B cell (primary cell): ENCODE measurements at places on chromosomes 12 and 14.
A peak's percentile ranks its signal among the peaks of the same experiment; 100 is the strongest.

DNA sequence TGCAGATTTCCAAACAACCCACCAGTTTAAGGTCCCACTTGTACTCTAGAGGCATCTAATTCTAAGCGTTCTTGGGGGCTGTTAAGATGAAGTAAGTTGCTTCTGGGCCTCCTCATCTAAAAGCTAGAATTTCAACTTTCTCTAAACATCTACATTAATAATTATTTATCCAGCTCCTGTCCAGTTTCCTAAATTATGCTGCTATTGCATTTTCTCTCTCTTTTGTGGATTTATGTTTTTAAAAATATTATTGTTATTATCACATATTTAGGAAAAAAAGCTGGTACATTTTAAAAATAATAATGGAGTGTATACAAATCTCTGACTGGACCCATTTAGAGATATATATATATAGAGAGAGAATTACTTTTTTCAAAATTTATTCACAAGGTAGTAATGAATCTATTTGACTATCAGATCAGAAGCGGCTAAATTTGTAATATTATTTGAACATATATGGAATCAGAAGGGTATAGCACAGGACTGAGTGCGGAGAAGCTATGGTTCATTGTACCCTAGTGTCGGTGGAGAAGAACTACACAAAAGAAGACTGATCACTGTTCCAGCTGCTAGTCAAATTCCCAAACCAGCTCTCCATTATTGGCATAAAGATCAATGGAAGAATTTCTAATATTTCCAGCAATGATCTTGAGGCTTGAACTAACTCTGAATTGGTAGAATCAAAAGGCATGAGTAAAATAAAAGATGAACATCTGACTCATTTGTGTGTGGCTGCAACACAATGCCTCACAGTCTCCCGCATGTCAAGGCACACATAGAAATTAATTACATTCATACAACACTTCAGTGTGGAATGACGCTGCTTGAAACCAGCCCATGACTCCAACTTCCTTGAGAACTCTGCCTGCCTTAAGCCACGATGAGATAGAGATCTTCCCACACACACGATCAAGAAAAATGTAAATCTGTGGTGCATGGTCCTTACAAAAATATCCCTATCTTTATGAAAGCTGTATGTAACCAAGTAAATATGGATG is 433.4 kb upstream of the OR4E1 start:
- no peak for DNase-seq

DNA sequence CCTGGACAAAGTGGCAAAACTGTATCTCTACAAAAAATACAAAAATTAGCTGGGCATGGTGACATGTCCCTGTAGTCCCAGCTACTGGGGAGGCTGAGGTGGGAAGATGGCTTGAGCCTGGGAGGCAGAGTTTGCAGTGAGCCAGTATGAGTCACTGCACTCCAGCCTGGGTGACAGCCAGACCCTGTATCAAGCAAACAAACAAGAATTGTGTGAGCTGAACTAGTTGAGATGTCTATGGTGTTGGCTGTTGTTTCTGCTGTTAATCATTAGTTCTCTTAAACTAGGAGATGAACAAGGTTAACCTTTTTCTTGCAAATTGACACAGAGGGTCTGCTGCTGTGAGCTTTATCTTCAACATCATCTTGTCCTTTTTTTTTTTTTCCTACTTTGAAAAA is 23.6 kb downstream of the RASSF3 start:
- no peak for DNase-seq

GRCh38 chr12:124764451-124764850 is 99.2 kb downstream of the SCARB1 start:
- DNase-seq, result peak; percentile 37

DNA sequence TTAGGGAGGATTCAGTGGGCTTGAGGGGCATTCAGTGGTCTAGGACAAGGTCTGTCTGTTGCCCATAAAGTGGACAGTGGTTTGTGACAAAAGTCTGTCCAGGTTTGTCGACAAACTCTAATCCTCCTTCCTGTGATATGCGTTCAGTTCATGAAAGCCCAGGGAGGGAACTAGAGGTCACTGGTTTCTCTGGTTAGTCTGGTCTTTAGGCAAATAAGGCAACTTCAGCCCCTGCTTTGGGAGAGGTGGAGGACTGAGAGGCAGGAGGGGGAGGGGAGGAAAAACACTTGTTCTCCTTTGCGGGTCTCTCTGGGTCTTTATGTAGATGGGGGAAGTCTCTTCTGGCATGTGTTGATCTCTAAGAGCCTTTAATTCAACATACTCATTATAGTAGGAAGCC is 235.1 kb upstream of the PWP1 start:
- no peak for DNase-seq

DNA sequence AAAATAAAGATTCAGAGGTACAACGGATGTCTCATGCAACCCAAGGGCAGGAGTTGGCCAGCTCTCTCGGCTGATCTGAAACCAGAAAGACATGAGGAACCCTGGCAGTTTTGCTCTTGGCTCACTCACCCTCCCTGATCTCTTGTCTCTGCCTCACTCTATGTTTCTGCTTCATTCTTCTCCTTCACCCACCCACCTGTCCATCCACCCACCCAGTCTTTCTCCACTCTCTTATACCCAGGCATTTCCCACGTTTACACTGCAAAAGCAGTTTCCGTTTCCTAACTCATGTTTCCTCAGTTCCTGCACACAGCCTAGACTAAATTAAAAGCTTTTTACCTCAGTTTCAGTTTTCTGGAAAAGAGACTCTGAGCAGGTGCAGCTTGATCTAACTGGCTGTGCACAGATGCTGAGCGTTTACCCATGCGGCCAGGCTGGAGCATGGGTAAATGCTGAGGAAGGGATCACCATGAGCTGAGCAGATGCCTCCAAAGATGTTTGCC is 157.6 kb downstream of the PRKCH start:
- DNase-seq, result peak; percentile 50

DNA sequence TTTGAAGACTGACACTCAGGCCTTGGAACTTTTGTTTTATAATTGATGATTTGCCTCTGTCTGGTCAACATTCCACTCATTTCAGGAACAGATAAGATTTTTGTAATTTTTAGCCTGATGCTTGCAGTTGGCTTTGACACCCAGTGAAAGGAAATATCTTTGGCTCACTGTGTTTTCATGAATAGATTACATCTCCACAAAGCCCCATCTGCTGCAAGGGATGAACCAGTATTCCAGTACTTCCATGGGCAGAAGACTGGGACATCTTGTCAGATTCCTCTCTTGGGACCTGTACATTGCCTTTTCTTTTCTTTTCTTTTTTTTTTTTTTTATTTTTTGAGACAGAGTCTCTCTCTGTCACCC is 28.4 kb downstream of the GSG1 start:
- no peak for DNase-seq

DNA sequence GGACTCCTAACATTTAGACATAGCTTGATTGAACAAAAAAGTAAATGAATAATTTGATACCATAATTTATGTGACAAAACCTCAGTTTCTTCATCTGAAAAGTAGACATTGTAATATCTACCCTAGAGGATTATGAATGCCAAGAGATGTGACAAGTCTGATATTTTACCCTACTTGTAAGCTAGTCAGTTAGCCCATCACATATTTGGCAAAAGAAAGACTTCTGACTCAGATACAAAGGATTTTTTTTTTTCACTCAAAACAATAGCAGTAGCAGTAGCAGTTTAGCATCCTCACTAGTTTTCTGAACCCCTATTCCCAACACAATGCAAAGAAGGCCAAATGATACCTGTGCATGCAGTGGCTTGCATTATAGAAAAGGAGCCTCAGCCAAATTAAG is 377.3 kb upstream of the E2F7 start:
- no peak for DNase-seq

- no peak for DNase-seq
These were observed 7.6 kb downstream of the AKAP6 start for GRCh38 chr14:32336702-32337101.

DNA sequence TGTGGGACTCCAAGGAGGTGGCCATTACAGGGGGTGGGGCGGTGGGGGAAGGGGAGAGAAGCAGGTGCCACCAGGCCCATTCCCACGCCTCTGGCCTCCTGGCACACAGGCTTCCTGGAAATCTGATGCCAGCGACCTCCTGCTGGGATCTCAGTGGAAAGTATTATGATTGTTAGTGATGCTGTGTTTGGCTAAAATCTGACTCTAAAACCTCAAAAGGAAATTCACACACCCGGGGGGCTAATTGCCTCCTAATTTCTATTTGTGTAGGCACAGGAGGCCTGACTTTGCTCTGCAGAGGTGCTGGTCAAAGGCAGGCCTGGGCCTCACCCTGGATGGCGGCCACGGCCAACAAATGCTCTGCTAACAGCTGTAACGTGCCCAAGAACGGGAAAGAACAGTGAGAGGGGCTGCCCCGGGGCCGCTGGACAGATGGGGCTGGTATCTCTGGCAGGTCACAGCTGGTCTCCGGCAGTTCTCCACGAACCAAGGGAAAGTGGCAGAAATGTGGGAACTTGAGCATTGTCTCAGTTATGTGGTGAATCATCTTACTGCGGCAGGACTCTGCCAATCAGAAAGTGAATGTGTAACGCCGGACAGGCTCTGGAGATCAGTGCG is 14.3 kb downstream of the FAM181A start:
- no peak for DNase-seq

GRCh38 chr14:63544591-63545299 is 1.6 kb upstream of the PPP2R5E start:
- no peak for DNase-seq

GRCh38 chr12:118274066-118274465 is 98.6 kb downstream of the TAOK3 start:
- DNase-seq, result peak; percentile 11

DNA sequence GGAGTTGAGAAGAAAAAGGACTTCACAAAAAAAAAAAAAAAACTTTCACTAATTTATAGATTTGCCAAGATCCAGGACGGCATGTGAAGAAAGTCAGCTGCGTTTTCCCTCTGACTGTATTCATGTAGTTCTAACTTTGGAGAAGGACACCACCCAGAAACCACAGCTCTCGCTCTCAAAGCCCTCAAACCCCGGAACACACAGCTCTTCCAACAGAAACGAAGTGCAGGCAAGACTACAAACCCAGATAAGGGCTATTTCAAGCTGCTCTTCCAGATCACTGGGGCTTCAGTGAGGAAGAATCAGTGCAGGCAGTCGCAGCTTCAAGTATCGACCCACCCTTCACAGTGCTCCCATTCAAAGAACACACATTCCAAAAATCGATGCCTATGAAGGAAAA is 13.2 kb downstream of the KCNH5 start:
- no peak for DNase-seq

DNA sequence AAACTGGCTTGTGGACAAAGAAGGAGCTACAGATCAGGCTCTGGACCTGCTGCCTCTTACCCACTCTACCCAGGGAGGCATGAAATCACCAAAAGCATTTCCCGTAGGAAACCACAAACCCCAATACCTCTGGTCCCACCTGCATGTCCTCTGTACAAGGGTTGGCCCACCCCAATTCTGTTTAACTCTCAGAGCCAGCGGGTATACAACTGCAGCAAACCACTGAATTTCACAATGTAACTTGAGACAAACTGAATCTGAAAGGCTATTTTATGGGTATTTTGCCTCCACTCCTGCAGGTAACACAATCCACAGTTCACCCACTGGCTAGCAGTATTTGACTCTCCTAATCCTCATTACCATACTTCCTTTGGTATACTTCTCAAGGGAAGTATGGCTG is 16.5 kb downstream of the SIX1 start:
- DNase-seq, result no peak

- no peak for DNase-seq
These were observed 304.9 kb downstream of the ZFP36L1 start for GRCh38 chr14:68487805-68488590.

GRCh38 chr12:88934163-88934747 is 354.0 kb upstream of the KITLG start:
- no peak for DNase-seq

DNA sequence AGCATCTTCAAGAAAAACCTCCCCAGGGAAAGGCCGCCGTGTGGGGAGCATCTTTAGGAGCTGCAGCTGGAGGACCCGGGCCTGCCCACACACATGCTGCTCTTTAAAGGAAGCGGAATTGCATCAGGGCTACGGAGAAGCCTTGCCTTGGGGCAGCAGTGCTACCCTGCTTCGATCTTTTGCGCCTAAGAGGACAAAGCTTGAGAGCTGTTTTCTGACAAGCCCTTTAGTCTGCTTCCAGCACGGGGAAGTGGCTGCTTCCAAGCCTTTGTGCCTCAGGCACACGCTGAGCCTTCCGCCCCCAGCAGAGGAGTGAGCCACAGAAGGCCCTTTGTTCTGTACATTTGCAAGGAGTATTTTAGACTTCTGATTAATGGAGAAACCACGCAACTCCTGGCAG is 31.5 kb downstream of the COA8 start:
- DNase-seq, result no peak

- DNase-seq, result no peak
These were observed 32.6 kb downstream of the CMKLR1 start for GRCh38 chr12:108306506-108306905.

GRCh38 chr12:65648461-65648860 is 175.8 kb upstream of the HMGA2 start:
- DNase-seq, result no peak

DNA sequence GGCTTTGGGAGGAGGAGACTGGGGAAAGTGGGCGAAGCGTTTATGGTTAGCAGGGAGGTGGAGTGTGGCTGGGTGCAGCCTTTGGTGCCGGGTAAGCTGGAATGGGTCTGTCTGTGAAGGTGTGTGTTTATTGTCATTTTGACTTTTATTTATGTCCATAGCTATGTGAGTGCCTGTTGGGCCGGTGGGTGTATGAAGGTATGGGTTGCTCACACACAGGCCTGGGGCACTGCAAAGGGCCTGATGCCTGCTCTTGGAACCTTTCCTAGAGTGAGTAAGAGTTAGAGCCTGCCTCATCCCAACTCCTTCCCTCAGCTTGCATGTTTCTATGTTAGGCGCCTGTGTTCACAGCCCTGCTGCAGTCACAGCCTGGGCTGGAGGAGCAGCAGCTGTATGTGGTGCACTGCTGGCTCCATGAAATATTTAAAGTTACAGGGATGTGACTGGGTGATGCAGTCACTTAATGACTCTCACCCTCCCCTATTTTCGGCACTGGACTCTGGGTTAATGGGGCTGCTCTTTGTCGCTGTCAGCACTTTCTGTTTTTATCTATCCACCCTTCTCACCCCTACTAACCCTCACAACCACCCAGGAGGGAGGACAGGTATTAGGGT is 2.6 kb upstream of the PPP1R1A start:
- DNase-seq, result no peak

- DNase-seq, result no peak
These were observed 25.7 kb downstream of the PMCH start for GRCh38 chr12:102171951-102172350.

GRCh38 chr12:92452763-92453162 is 250.0 kb upstream of the PLEKHG7 start:
- no peak for DNase-seq

DNA sequence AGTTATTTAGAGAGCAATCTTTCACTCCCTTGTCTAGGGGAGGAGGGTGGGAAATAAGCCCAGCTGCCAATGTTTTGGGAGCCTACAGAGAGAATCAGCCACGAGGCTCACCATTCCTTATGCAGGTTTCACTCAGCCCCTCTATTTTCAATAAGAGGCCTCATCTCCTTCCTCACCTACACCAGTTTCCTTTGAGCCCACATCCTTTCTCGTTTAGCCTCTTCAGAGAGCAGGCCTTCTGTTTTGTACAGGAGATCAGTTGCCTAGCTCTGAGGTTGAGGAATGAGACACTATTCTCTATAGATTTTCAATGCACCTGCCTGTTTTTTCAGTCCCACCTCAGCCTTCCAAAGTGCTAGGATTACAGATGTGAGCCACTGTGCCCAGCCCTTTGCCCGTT is 17.9 kb downstream of the SNAPC1 start:
- no peak for DNase-seq

- no peak for DNase-seq
These were observed 206.2 kb downstream of the FSCB start for GRCh38 chr14:44300916-44301315.

- DNase-seq, result no peak
These were observed 194.8 kb downstream of the LRIG3 start for GRCh38 chr12:58725400-58726105.
